OCI-M1 (cell line): ENCODE measurements at places on chromosomes 7 and 10.

DNA sequence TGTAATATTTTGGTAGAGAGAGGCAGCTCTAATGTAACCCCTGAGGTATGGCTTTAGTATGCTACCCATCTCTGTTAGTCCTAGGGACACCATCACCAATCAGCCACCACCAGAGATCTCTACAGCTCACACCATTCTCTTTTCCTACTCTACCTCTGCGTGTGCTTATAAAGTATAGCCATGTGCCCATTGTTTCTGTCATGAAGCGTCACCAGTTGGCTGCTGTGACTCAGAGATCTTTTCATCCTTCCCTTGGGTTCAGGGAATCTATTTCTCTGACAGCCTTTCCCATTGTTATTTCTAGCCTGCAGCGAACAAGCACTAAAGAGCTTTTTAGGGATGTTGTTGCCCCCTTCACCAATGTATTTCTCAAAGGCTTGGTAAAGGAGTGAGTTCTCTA is 103.3 kb downstream of the TPST1 start:
- no peak for DNase-seq

DNA sequence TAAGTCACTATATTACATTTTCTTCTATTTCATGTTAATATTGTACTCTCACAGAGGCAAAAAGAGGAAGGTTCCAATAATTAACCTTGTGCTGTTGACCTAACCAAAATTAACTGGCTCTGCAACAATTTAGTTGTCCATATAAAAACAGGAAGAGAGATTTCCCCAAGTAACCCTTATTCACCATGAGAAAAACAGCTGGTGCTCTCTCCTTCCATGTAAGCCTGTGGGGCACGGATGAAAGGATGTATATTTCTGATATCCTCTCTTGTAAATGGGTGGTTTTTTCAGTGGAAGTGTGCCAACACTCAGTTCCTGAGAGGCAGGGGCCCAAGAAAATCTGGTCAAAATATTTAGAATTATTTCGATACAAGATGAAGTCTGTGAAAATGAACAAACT is 358.1 kb downstream of the CRPPA start:
- peak; percentile 6 for DNase-seq

DNA sequence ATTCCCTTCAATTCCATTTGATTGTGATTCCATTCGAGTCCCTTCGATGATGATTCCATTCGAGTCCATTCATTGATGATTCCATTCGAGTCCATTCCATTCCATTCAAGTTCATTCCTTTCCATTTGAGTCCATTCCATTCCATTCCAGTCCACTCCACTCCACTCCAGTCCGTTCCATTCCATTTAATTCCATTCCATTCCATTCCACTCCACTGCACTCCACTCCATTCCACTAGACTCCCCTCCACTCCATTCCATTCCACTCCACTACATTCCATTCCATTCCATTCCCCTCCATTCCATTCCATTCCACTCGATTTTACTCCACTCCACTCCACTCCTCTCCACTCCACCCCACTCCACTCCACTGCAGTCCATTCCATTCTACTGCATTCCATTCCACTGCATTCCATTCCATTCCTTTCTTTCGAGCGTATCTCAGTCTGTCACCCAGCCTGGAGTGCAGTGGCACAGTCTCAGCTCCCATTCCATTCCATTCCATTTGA is 115.7 kb downstream of the ZNF92 start:
- DNase-seq = no peak

- no peak for DNase-seq
Observed at GRCh38 chr10:78218798-78219490, 185.3 kb downstream of the RPS24 start.

GRCh38 chr7:135075716-135076115 is 72.2 kb upstream of the TMEM140 start:
- DNase-seq = no peak

GRCh38 chr10:80530816-80531215 is 6.9 kb upstream of the SH2D4B start:
- no peak for DNase-seq
